Endothelial cell (in vitro differentiated cells): ENCODE measurements at places on chromosomes 11 and 22. TPM values are rescaled to one million over a fixed set of nuclear protein-coding genes. Genes with fewer than 3 reads are reported as not detected.

DNA sequence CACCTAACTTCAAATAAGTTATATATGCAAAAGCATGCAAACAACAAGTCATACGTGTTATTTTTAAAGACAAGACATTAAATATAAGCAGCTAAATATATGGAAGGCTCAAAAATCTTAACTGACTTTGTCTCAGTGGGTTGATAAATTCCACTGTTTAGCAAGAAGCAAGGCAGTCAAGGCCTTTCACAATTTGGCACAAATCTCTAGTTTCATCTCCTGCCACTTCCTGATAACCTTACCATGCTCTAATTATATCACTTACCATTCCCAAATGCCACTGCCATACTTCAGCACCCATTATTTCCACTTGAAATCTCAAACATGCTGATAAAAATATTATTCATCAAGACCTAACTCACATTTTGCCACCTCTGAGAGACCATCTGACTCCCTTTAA is 24.8 kb downstream of the DCUN1D5 start:
- DNase-seq = no peak
- no peaks in the 10 kb centered on the region for H3K4me1 ChIP-seq
- H3K27ac ChIP-seq = no peak overlapping the region
- H3K4me3 ChIP-seq = no peak overlapping the region

GRCh38 chr22:46450931-46451561 is 86.4 kb downstream of the CELSR1 start:
- H3K36me3 ChIP-seq = no peaks in the 10 kb centered on the region
- peaks cover 2% of the 10 kb centered on the region for H3K27me3 ChIP-seq
- no peak overlapping the region for H3K27ac ChIP-seq
- no peak overlapping the region for H3K4me3 ChIP-seq

DNA sequence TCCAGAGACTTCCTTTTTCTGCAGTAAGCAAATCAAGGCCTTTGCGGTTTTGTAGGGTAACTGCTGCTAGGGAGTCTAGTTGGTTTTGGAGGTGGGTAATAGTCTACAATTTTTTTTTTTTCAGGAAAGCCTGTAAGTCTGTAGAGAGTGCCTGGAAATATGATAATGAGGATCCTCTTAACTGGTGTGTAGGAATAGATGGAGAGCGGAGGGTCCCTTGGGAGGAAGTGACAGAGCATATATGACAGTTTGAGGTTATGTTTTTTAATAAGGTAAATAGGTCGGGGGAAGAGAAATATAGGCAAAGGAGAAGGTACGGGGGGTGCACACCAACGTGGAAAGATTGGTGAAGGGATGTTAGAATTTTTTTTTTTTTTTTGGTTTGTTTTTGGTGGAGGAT is 25.9 kb downstream of the ZNF195 start:
- no peak overlapping the region for H3K27ac ChIP-seq
- H3K4me1 ChIP-seq = no peaks in the 10 kb centered on the region
- H3K4me3 ChIP-seq = no peak overlapping the region
- peaks cover 21% of the 10 kb centered on the region for H3K36me3 ChIP-seq
- peaks cover 10% of the 10 kb centered on the region for H3K27me3 ChIP-seq
- no peak for DNase-seq

BRSK2 gene
- 4.0 TPM for total RNA-seq

- no peaks in the 10 kb centered on the region for H3K36me3 ChIP-seq
- H3K27ac ChIP-seq = no peak overlapping the region
- no peak for DNase-seq
Measured at GRCh38 chr22:50105208-50106100, 15.6 kb downstream of the MOV10L1 start.

PGA5 gene
- 1.2 TPM for total RNA-seq

DNA sequence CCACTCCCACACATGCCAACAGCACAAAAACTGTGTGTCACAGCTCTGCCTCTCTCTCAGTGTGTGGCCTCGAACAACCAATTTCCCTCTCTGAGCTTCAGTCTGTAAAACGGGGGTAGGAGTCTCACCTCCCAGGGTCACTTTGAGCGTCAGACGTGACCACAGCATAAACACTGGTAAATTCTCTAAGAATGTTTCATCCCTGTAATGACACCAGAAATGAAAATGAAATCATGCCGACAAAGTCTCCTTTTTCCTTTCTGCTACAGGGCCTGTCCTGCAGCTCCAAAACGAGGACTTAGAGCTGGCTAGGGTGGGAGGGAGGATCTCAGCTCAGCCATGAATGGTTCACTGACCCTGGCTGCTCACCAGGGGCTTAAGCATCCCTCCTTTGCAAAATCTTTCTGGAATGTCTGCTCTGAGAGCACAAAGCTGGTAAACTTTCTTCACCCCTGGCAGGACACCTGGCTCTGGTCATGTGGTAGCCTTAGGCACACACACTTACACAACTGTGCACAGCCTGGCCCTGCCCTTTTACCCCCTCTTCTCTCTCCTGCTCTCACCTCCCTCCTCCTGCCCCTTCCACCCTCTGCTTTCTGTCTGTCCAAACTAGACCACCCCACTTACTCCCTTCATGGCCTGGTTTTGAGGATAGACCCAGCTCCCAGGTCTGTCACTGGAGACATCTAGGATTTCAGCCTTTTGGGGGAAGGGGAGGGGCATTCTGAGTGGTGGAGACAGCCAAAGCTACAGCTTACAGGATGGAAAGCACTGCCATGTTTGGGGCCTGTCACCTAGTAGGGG is 12.3 kb upstream of the TSKU start:
- H3K27ac ChIP-seq = no peak overlapping the region
- H3K27me3 ChIP-seq = peaks cover 5% of the 10 kb centered on the region

DNA sequence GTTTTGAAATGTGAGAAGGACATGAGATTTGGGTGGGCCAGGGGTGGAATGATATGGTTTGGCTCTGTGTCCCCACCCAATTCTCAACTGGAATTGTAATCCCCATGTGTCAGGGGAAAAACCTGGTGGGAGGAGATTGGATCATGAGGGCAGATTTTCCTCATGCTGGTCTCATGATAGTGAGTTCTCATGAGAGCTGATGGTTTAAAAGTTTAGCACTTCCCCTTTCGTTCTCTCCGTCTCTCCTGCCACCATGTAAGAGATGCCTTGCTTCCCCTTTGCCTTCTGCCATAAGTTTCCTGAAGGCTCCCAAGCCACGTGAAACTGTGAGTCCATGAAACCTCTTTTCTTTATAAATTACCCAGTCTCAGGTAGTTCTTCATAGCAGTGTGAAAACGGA is 113.5 kb downstream of the FCHSD2 start:
- peaks cover 45% of the 10 kb centered on the region for H3K36me3 ChIP-seq
- peak overlapping the region; percentile 31 for H3K4me3 ChIP-seq
- peak overlapping the region; percentile 54 for H3K27ac ChIP-seq
- DNase-seq = no peak
- H3K4me1 ChIP-seq = no peaks in the 10 kb centered on the region

DNA sequence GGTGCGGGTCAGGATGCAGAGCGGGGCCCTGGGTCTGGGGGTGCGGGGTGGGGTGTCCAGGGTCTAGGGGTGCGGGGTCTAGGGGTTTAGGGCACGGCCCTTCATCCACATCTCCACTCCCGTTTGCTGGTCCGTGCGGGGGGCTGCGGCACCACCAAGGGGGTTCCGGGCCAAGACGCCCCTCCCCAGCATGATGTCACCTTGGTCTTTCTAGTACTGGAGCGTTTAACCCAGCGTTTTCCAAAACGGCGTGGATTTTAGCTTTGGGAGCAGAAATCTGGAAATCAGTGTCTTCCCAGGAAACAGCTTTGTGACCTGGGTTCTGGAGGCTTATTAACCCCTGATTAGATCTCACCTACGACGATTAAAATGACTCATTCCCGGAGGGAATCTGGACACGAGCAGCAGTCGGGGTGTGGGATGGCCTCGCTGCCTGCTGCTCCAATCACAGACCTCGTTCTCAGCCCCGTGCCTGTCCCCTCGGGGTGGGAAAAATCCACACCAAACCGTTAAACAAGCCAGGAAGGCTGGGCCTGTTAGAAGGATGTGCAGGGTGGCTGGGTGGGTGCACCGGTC is 759 bp downstream of the AP2A2 start:
- peaks cover 42% of the 10 kb centered on the region for H3K4me1 ChIP-seq
- H3K27me3 ChIP-seq = peaks cover 12% of the 10 kb centered on the region

MPPED2 gene
- 50.2 TPM for total RNA-seq

SAA2 gene
- not detected for total RNA-seq

DDTL gene
- 1.4 TPM for total RNA-seq

- H3K4me1 ChIP-seq = peaks cover 3% of the 10 kb centered on the region
- no peak overlapping the region for H3K4me3 ChIP-seq
- no peaks in the 10 kb centered on the region for H3K36me3 ChIP-seq
- DNase-seq = no peak
- no peak overlapping the region for H3K27ac ChIP-seq
Measured at GRCh38 chr11:19705936-19706335, 6.7 kb upstream of the NAV2 start.

CNGA4 gene
- not detected for total RNA-seq

DNA sequence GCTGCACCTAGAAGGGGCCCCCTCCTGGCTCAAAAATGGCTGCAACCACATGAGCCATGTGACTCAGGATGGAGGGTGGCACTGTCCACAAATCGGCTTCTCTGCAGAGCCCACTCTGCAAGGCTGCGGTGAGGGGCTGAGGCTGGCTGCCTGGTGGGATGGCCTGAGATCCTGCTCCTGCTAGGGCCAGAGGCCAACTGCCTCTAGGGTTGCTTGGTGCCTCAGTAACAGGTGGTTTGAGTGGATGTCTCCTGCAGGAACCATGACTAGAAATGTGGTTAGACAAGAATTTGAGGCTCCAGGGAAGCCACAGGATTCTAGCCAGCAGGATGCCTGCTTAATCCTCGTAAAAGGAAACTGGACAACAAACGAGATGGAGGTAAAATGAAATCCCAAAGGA is 17.1 kb downstream of the PATZ1 start:
- H3K27me3 ChIP-seq = peaks cover 2% of the 10 kb centered on the region
- no peak overlapping the region for H3K4me3 ChIP-seq
- no peak overlapping the region for H3K27ac ChIP-seq
- H3K36me3 ChIP-seq = peaks cover 52% of the 10 kb centered on the region

ISX gene
- total RNA-seq = not detected

DNA sequence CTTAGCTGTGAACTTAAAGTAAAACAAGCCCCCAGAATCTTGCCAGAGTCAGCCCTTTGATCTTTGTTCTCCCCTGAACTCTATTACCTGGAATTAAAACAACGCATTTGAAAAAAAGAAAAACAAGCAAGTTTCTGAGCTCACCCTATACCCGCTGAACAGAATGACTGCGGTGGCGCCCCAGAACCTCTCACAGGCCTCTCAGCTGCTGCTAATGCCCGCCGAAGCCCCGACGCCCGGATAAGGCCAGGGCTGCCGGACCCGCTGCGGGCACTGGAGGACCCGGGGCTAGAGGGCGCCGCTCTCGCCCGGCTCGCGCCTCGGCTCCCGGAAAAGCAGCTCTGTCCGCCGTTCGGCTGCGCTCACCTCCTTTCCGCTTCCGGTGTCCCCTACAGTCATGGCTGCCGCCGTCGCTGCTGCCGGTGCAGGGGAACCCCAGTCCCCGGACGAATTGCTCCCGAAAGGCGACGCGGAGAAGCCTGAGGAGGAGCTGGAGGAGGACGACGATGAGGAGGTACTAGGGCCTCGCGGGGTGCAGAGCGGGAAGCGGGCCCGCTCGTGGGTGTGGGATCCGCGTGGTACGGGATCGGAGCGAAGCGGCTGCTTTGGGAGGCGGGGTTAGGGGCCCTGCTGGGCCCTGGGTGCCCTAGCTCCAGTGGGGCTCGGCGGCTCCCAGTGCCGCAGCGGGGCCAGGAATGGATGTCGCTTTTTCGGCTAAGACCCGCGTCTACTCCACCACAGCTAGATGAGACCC is at the start of gene TOMM22:
Gene TOMM22 (plus strand): TSS at position 376 of the 754 bp plus-strand sequence. CDS start 22 bp downstream, at position 398.
- H3K27me3 ChIP-seq = peaks cover 8% of the 10 kb centered on the region
- H3K36me3 ChIP-seq = peaks cover 25% of the 10 kb centered on the region
- H3K4me3 ChIP-seq = peak within 1 kb of the TSS; percentile 99
- peaks cover 4% of the 10 kb centered on the region for H3K4me1 ChIP-seq
- H3K27ac ChIP-seq = peak within 1 kb of the TSS; percentile 97

DNAJB13 gene
- 0.36 TPM for total RNA-seq

- DNase-seq = peak; percentile 62
- H3K4me1 ChIP-seq = peaks cover 35% of the 10 kb centered on the region
Measured at GRCh38 chr11:47591764-47592163, 2.4 kb downstream of the C1QTNF4 start.

DNA sequence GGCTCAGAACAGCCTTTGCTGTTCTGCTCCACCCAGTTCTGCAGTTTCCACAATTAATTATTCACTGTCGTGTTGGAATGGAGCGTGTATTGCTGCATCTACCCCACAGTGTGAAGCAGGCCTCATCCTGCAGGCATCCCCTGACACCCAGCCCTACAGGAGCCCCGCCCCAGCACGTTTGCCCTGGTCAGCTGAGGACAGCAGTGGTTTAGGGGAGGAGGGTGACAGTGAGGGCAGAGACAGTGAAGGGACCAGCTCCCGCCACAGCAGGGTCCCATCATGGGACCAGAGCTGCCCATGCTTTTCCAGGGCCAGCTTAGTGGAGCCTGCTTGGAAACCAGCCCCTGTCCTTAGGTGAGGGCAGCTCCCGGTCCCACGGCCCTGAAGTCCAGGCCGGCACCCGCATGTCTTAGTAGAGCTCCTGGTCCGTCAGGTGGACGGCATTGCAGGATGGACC is 273.0 kb downstream of the TBC1D22A start:
- no peaks in the 10 kb centered on the region for H3K4me1 ChIP-seq
- DNase-seq = no peak
- H3K4me3 ChIP-seq = no peak overlapping the region
- H3K27me3 ChIP-seq = peaks cover 9% of the 10 kb centered on the region
- no peak overlapping the region for H3K27ac ChIP-seq
- peaks cover 11% of the 10 kb centered on the region for H3K36me3 ChIP-seq

- no peak for DNase-seq
- no peak overlapping the region for H3K27ac ChIP-seq
- no peaks in the 10 kb centered on the region for H3K36me3 ChIP-seq
Measured at GRCh38 chr11:88813233-88813915, 252.4 kb downstream of the GRM5 start.

DNA sequence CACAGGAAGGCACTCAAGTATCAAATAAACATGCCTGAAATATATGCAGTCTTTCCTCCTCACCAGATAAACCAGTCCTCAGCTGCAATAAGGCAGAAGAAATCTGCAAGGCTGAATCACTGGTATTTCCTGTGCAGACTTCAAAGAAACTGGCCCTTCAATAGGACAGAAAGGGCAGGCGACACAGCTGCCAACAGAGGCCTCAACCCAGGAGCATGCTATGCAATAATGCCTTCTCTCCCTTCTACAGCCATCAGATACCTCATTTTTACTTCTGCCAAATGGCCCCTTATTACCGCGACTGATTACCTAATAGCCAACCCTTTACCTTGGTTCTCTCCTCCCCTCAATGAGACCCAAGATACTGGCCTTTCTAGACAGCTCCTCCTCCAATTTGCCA is 8.0 kb downstream of the NUMA1 start:
- H3K27ac ChIP-seq = peak overlapping the region; percentile 81
- H3K27me3 ChIP-seq = peaks cover 5% of the 10 kb centered on the region
- H3K4me3 ChIP-seq = no peak overlapping the region
- H3K4me1 ChIP-seq = peaks cover 47% of the 10 kb centered on the region

ALX4 gene
- total RNA-seq = not detected
